Uterine smooth muscle cell (primary cell): ENCODE measurements at places on chromosomes 3 and 15. TPM values are rescaled to one million over a fixed set of nuclear protein-coding genes. Genes with fewer than 3 reads are reported as not detected.

The LRTM1 gene
- not detected in 2 replicates for total RNA-seq

The DUOXA2 gene
- not detected in 2 replicates for total RNA-seq

The OXTR gene
- total RNA-seq = 8.9 and 12.1 TPM in 2 replicates

The LYSMD2 gene
- total RNA-seq = 10.0 and 11.0 TPM in 2 replicates

The PLA2G4F gene
- 0.12 TPM in 1 of 2 replicates, not detected in the other for total RNA-seq

The SPINK8 gene
- total RNA-seq = not detected in 2 replicates

The TMEM44 gene
- total RNA-seq = 10.2 and 11.0 TPM in 2 replicates

The ACY1 gene
- total RNA-seq = 39.7 and 46.6 TPM in 2 replicates

The C15orf62 gene
- total RNA-seq = not detected in 2 replicates

The SERPINI2 gene
- not detected in 2 replicates for total RNA-seq

The SPATA12 gene
- total RNA-seq = 0.11 TPM in 1 of 2 replicates, not detected in the other

The DGKG gene
- total RNA-seq = 1.1 and 6.3 TPM in 2 replicates

The GSK3B gene
- 42.2 and 48.9 TPM in 2 replicates for total RNA-seq

The GPR62 gene
- total RNA-seq = 0.12 TPM in 1 of 2 replicates, not detected in the other

The ECE2 gene
- total RNA-seq = under 0.01 TPM in 1 of 2 replicates, not detected in the other
